ENCODE measurements at places on chromosomes 2 and 18. TPM values are rescaled to one million over a fixed set of nuclear protein-coding genes. Genes with fewer than 3 reads are reported as not detected.

DNA sequence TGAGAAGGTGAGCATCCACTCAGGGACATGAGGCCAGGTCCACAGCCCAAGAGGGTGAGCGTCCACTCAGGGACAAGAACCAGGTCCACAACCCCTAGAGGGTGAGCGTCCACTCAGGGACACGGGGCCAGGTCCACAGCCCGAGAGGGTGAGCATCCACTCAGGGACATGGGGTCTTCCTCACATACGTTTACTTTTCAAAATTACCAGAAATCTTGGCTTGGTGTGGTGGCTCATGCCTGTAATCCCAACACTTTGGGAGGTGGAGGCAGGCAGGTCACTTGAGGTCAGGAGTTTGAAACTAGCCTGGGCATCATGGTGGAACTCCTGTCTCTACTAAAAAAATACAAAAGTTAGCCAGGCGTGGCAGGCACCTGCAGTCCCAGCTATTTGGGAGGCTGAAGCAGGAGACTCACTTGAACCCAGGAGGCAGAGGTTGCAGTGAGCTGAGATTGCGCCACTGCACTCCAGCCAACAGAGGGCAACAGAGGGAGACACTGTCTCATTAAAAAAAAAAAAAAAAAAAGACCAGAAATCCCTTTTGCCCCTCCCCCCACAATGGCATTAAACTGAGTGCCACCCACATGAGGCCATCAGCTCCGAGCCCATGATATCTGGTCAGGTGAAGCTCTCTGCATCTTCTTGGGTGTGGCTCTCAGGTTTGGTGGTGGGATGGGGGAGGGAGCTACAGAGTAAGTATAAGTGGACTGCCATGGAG lies 9.0 kb upstream of the MBP start:
- no peak overlapping the region for H3K4me3 ChIP-seq
- no peaks in the 10 kb centered on the region for H3K4me1 ChIP-seq
- H3K36me3 ChIP-seq: no peaks in the 10 kb centered on the region
- no peak overlapping the region for H3K27ac ChIP-seq

SERPINB13 gene
- not detected for total RNA-seq

GRCh38 chr2:175567435-175568061 lies 386.0 kb upstream of the ATP5MC3 start:
- H3K27ac ChIP-seq: no peak overlapping the region
- no peak overlapping the region for H3K4me3 ChIP-seq
- no peak for DNase-seq
- no peaks in the 10 kb centered on the region for H3K27me3 ChIP-seq
- H3K4me1 ChIP-seq: no peaks in the 10 kb centered on the region

PTPN2 gene
- total RNA-seq: 52.2 TPM

DNA sequence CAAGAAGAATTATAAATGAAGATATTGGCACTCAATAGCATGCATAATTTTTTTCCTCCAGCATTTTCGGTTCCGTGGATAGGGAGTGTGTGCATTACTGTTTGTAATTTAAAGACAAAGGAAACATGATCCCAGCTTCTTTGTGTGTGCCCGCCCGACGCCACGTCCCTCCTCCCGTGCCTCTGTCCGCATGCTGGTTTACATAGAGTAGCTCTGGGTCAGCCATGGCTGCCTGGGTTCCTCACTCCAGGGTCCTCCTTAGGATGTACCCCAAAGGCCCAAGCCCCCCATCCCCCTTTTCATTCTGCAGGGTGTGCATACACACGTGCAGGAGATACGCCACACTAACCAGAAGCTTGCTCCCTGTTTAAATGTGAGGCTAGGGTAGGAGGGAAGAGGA lies 214.7 kb downstream of the KLHL29 start:
- DNase-seq: no peak
- no peaks in the 10 kb centered on the region for H3K27me3 ChIP-seq
- H3K4me1 ChIP-seq: peaks cover 49% of the 10 kb centered on the region
- no peak overlapping the region for H3K4me3 ChIP-seq

CRYGD gene
- not detected for total RNA-seq

RAB27B gene
- 0.88 TPM for total RNA-seq

DNA sequence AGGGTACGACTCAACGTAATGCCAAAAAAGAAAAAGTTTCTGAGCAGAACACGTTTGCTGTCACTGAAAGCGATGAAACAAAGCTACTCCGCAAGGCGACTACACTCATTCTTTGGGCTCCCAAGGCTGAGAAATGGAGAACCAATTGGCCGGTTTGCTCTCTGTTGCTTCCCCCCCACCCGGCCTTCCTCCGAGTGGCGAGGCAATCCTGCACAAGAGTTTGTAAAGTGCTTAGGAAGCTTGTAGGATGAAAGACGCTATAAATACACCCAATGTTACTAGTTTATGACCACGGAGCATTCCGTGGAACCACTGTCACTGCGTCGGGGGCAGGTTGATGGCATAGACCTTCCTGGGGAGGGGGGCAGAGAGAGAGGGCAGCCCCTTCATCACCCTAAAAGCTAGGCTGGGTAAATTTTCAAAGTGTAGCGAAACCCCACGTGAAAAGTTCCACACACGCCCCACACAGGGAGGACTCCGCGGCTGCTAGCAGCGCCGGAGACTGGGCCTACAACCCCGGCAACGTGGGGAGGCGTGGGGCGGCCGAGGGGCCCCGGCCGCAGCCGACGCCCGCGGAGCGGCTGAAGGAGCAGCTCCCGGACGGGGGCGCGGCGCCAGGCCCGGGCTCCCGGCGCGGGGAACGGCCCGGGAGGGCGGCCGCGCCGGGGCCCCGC lies 915 bp downstream of the CUL3 start:
- peaks cover 26% of the 10 kb centered on the region for H3K4me1 ChIP-seq
- peaks cover 30% of the 10 kb centered on the region for H3K36me3 ChIP-seq
- peak overlapping the region; percentile 93 for H3K4me3 ChIP-seq
- peak overlapping the region; percentile 89 for H3K27ac ChIP-seq

TUBA3D gene
- total RNA-seq: not detected

GRCh38 chr18:56379256-56379655 lies 259.1 kb downstream of the TXNL1 start:
- peaks cover 4% of the 10 kb centered on the region for H3K4me1 ChIP-seq
- no peaks in the 10 kb centered on the region for H3K27me3 ChIP-seq
- no peak overlapping the region for H3K4me3 ChIP-seq
- H3K36me3 ChIP-seq: no peaks in the 10 kb centered on the region
- DNase-seq: no peak

- H3K4me3 ChIP-seq: no peak overlapping the region
- H3K27me3 ChIP-seq: no peaks in the 10 kb centered on the region
- no peaks in the 10 kb centered on the region for H3K4me1 ChIP-seq
- DNase-seq: no peak
These were observed 154.0 kb downstream of the GPD2 start for GRCh38 chr2:156590085-156590739.

- no peaks in the 10 kb centered on the region for H3K36me3 ChIP-seq
- DNase-seq: no peak
- H3K27ac ChIP-seq: no peak overlapping the region
- no peaks in the 10 kb centered on the region for H3K4me1 ChIP-seq
These were observed 44.1 kb downstream of the MTHFD2 start for GRCh38 chr2:74242354-74243071.

- no peak overlapping the region for H3K4me3 ChIP-seq
- H3K27me3 ChIP-seq: no peaks in the 10 kb centered on the region
- no peak overlapping the region for H3K27ac ChIP-seq
- H3K4me1 ChIP-seq: peaks cover 5% of the 10 kb centered on the region
- DNase-seq: no peak
These were observed 47.7 kb downstream of the PAX8 start for GRCh38 chr2:113231064-113231463.

ANO7 gene
- total RNA-seq: 1.7 TPM

DNA sequence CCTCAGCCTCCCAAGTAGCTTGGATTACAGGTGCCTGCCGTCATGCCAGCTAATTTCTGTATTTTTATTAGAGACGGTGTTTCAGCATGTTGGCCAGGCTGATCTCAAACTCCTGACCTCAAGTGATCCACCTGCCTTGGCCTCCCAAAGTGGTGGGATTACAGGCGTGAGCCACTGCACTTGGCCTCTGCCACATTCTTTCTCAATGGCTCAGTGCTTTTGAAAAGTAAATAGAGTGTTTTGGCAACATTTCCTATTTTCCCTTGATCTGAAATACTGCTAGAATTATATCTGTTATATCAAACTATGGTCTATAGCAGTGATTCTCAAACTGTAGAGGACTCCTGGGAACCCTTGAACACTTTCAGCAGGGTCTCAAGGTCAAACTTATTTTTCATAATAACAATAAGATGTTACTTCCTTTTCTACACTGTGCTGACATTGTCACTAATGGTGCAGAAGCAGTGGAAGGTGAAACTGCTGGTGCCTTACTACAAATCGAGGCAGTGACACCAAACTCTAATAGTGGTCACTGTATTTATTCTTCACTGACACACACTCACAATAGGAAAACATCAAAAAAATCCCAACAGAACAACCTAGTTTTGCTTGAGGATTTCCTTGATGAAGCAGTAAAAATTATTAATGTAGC lies 10.6 kb downstream of the DAW1 start:
- H3K4me1 ChIP-seq: peaks cover 4% of the 10 kb centered on the region
- no peak overlapping the region for H3K27ac ChIP-seq
- no peaks in the 10 kb centered on the region for H3K27me3 ChIP-seq
- H3K4me3 ChIP-seq: no peak overlapping the region
- no peak for DNase-seq

NOL4 gene
- total RNA-seq: not detected

KYNU gene
- not detected for total RNA-seq

DNA sequence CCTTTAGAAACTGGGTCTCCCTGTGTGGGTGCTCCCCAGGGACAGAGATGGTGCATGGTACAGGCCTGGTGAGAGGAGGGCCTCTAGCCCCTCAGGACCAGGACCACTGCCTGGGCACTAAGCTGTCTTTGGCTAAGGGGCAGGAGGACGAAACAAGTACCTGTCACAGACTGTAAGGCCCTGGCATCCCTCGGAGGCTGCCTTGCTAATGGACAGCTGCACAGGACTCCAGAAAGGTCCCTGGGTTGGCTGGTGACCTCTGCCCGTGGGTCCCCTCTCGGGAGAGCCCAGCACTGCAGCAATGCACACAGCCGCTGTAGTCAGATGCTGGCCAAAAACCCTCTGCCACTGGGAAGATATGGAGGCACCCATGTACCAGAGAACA lies 14.3 kb downstream of the HS6ST1 start:
- DNase-seq: no peak
- no peaks in the 10 kb centered on the region for H3K27me3 ChIP-seq
- no peak overlapping the region for H3K4me3 ChIP-seq
- H3K36me3 ChIP-seq: peaks cover 76% of the 10 kb centered on the region
- peak overlapping the region; percentile 92 for H3K27ac ChIP-seq
- peaks cover 82% of the 10 kb centered on the region for H3K4me1 ChIP-seq

- no peaks in the 10 kb centered on the region for H3K27me3 ChIP-seq
- no peak for DNase-seq
- H3K4me3 ChIP-seq: no peak overlapping the region
- H3K4me1 ChIP-seq: no peaks in the 10 kb centered on the region
These were observed 93.7 kb downstream of the TPGS2 start for GRCh38 chr18:36735130-36735529.

DNA sequence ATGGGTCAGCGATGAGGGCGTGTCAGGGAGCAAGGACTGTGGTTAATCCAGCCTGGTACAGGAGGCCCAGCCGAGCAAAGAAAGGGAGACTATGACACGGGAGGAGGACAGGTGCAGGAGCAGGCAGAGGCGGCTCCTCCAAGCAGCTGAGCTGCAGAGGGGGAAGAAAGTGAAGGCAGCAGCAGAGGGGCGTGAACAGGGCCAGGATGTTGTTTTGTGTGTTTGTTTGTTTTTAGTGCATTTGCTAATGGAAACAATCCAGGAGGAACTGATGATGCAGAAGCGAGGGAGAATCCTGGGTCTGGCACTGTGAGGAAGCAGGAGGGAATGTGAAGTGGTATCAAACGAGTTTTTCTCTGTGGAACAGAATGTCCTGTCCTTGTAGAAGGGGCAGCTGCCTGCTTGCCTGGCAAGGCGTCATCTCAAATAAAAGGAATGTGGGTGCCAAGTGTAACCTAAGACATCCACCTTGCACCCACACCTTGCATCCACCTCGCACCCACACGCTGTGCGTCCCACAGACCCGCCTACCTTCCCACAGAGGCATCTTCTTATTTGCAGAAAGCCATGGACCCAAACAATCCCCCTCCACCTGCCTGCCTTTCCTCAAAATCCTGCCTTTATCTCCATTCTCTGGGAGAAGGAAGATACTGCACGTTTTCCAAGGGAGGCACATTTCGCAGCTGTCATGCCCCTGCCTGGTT lies 134.8 kb downstream of the SH3BP4 start:
- H3K27me3 ChIP-seq: no peaks in the 10 kb centered on the region
- no peaks in the 10 kb centered on the region for H3K4me1 ChIP-seq
- no peak for DNase-seq
- H3K36me3 ChIP-seq: no peaks in the 10 kb centered on the region
- H3K27ac ChIP-seq: no peak overlapping the region

TMEM200C gene
- total RNA-seq: 3.9 TPM

CDK5R2 gene
- total RNA-seq: not detected

GRCh38 chr2:97979904-97980303 lies 15.8 kb downstream of the TMEM131 start:
- no peaks in the 10 kb centered on the region for H3K4me1 ChIP-seq
- H3K27ac ChIP-seq: no peak overlapping the region
- no peaks in the 10 kb centered on the region for H3K27me3 ChIP-seq
- DNase-seq: no peak

KCNIP3 gene
- 0.47 TPM for total RNA-seq

NEB gene
- total RNA-seq: 0.03 TPM

- H3K27me3 ChIP-seq: no peaks in the 10 kb centered on the region
- no peak for DNase-seq
- H3K36me3 ChIP-seq: peaks cover 75% of the 10 kb centered on the region
- H3K27ac ChIP-seq: no peak overlapping the region
- H3K4me3 ChIP-seq: no peak overlapping the region
- peaks cover 5% of the 10 kb centered on the region for H3K4me1 ChIP-seq
These were observed 38.5 kb downstream of the LPIN1 start for GRCh38 chr2:11784747-11785610.

- peaks cover 28% of the 10 kb centered on the region for H3K36me3 ChIP-seq
- no peak for DNase-seq
- no peak overlapping the region for H3K27ac ChIP-seq
- H3K4me3 ChIP-seq: peak overlapping the region; percentile 39
These were observed 2.8 kb upstream of the LBX2 start for GRCh38 chr2:74502147-74502719.

- no peak for DNase-seq
- H3K27ac ChIP-seq: no peak overlapping the region
- H3K4me1 ChIP-seq: no peaks in the 10 kb centered on the region
These were observed 49.9 kb downstream of the WDPCP start for GRCh38 chr2:63538390-63538789.

DNA sequence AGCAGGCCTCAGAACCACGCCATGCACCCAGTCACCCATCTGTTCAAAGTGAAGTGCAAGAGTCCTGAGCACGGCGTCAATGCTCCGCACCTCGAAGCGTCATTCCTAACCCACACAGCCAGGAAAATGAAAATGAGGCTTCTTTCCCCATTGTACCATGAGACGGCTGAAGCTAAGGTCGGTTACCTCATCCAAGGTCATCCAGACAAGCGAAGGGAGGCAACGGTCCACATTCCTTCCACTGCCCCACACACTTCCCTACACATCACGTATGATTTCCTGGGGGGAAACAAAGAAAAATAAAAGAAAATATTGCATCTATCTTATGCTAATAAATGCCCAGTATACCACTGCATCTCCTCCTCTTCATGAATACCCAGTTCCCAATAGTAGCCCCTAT lies 113.5 kb upstream of the RAB6C start:
- no peaks in the 10 kb centered on the region for H3K4me1 ChIP-seq
- no peak for DNase-seq
- H3K27me3 ChIP-seq: no peaks in the 10 kb centered on the region

- no peak overlapping the region for H3K27ac ChIP-seq
- no peaks in the 10 kb centered on the region for H3K4me1 ChIP-seq
- no peak for DNase-seq
These were observed 349.7 kb upstream of the TMEFF2 start for GRCh38 chr2:192544371-192544955.

Data from SJSA1 (cell line).